Activated CD4-positive, alpha-beta T cell treated with anti-CD3 and anti-CD28 coated beads, Interleukin-2, amount 50 U/mL, for 16 hours (primary cell): ENCODE measurements at places on chromosomes 1 and 21.

GRCh38 chr1:20187103-20187812 is 940 bp upstream of the PLA2G2C start:
- peak; percentile 74 for DNase-seq

- no peak for DNase-seq
These were observed 28.1 kb upstream of the AK4 start for GRCh38 chr1:65119951-65120350.

- peak; percentile 79 for DNase-seq
These were observed 64.9 kb upstream of the FCGR2A start for GRCh38 chr1:161440312-161440894.

- DNase-seq = no peak
These were observed 1532.1 kb upstream of the TPTE start for GRCh38 chr21:8989261-8989711.

DNA sequence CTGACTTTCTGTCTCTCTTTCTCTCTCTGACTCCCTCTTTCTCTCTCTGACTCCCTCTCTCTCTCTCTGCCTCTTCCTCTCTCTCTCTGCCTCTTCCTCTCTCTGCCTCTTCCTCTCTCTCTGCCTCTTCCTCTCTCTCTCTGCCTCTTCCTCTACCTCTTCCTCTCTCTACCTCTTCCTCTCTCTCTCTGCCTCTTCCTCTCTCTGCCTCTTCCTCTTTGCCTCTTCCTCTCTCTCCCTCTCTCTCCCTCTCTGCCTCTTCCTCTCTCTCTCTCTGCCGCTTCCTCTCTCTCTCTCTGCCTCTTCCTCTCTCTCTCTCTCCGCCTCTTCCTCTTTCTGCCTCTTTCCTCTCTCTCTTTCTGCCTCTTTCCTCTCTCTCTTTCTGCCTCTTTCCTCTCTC is 18.6 kb upstream of the ANKRD45 start:
- DNase-seq = no peak

DNA sequence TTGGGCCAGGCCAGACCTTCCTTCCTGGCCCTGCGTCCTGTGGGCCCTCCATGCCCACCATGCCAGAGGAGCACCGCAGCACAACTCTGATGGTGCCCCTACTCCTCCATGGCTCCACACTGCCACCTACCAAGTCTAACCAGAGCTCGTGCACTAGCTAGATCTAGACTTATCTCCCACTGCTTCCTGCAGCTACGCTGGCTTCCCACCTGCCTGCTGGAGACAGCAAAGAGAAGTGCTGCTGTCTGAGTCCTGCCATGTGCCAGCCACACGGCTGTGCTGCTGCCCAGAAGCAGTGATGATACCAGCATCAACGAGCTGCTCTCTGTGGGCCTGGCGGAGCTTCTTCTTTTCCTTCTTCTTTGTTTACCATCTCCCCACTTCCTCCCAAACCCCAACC is 4.5 kb downstream of the GUCA2B start:
- no peak for DNase-seq

DNA sequence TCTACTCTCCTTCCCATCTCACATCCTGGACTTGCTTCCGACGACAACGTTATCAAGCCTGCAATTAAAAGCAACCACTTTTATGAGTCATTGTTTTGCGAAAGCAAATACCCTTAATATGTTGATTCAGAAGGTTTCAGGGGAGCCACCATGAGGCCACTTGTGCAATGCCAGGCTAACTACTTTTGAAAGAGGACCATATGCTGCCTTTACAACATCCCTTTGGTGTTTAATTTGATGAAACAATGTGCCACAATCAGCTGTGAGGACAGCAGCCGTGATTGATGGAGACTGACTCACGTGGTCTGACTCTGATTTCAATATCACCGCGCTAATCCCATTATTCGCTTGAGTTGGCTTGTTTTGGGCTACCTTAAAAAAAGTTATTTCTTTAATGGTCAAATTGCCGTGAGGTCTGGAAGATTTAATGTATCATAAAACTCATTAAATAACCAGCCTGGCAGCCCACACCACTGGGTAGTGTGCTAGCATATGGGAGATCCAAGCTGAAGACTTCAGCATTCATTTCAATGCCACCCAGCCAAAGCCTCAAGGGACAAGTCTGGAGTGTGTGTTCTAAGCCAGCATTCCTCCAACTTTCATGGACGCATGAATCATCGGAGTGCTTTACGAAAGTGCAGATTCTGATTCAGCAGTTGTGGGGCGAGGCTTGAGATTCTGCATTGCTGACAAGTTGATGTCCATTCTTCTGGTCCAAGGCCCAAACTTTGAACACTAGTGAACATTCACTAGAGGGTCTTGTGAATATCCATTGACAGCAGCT is 73.3 kb upstream of the PAXBP1 start:
- no peak for DNase-seq

GRCh38 chr1:87644033-87644578 is 315.4 kb downstream of the LMO4 start:
- no peak for DNase-seq

- no peak for DNase-seq
These were observed 58.3 kb upstream of the FASLG start for GRCh38 chr1:172600615-172601014.

DNA sequence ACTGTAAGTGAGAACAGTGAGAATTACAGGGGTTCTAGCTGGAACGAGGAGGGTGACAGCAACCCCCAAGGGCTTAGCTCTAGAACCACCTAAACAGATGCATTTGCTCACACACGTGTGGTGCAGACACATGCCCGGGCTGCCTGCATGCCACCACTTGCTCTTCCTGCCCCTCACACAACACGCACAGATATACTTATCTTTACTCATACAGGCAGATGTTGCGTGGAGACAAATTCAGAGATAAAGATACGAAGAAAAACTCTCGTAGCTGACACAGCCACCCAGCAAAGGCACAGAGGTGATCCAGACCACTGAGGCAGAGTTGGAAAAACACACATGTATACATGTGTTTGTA is 13.5 kb downstream of the VANGL1 start:
- no peak for DNase-seq

- DNase-seq = no peak
These were observed 16.6 kb downstream of the MX1 start for GRCh38 chr21:41442481-41443186.

DNA sequence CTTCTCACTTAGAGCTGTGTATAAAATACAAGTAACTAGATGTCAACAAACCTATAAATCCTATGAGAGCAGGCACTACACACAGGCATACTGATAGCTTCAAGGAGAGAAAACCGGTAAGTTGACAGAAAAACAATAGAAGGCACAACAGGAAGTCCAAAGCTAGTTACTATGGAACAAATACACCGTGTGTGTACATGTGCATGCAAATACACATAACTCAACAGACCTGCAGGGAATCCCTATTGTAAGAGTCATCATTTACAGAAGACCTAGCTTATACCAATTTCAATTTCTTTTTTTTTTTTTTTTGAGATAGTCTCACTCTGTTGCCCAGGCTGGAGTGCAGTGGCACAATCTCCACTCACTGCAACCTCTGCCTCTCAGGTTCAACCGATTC is 26.3 kb downstream of the JAK1 start:
- no peak for DNase-seq

DNA sequence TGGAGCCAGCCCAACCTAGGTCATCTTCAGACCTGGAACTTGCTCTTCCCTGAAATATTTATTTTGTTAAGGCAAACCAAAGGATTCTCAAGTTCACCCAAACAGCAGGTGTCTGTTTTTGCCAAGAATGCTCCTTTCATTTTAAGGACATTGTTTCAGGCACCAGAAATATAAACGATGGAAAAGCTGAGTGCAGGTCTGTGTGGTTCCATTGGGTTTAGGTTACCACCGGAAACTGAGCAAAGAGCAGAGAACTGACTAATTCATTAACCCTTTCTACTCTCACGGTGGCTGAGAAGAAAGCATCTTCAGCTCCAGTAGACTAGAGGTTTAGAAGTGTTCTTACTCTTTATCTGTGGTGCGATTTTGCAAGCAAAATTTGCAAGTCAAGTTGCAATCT is 38.0 kb upstream of the ZC3H11B start:
- peak; percentile 32 for DNase-seq

DNA sequence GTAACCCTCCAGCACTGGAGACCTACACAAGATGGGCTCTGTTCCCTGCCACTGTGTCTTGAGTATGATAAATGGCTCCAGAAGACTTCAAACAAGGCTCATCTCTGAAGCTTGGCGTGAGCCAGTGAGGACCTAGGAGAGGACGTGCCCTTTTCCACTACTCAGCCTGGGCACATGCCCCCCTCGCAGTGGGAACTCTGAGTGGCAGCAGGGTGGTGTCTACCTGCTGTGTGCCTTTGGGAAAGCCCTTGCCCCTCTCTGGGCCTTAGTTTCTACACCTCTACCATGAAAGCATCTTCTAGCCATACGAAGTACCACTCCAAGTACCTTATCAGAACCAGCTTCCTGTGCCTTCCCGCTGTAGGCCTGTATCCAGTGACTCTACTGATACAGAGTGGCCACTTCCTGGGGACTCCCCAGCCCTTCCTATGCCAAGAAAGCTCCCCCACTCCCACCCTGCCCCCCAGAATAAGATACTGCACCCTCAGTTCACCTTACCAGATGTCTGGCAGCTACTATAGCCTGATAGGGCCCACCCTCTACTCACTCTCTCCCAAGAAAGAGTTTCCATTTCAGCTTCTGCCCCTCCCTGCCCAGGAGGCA is 3.1 kb upstream of the MOB3C start:
- no peak for DNase-seq

- DNase-seq = no peak
These were observed 175.3 kb downstream of the CACNA1E start for GRCh38 chr1:181658581-181658980.

DNA sequence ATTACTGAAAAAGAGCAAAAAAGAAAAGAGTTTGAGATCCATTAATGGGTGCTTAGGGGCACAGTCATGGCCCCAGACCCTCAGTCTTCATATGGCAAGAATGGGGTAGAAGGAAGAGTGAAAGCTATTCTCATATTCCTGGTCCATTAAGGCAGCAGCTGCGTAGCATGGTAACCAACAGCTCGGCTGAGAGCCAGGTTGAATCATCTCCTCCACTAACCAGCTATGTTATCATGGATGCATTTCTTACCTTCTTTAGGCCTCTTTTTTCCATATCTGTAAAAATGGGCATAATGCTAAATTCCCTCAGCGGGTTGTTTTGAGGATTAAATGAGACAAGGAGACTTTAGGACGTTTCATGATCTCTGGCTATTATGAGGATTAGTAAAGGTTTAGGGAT is 15.0 kb upstream of the SARS1 start:
- no peak for DNase-seq

DNA sequence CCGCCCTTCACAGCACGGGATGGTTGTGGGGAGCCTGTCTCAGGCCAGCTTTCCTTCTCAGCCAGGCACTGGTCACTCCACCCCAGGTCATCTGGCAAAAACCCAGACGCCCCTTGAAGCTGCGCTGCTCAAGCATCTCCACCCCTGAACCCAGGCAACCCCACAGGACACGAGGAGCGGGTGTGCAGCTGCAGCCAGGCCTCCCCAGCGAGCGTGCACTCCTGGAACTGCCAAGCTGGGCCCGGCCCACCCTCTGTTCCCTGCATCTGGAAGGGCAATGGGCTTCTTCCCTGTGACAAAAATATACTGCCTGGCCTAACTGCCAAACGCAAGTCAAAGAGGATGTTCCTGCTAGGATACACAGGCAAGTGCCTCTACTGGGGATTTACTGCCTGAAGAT is 39.7 kb downstream of the SLC66A1 start:
- DNase-seq = no peak

DNA sequence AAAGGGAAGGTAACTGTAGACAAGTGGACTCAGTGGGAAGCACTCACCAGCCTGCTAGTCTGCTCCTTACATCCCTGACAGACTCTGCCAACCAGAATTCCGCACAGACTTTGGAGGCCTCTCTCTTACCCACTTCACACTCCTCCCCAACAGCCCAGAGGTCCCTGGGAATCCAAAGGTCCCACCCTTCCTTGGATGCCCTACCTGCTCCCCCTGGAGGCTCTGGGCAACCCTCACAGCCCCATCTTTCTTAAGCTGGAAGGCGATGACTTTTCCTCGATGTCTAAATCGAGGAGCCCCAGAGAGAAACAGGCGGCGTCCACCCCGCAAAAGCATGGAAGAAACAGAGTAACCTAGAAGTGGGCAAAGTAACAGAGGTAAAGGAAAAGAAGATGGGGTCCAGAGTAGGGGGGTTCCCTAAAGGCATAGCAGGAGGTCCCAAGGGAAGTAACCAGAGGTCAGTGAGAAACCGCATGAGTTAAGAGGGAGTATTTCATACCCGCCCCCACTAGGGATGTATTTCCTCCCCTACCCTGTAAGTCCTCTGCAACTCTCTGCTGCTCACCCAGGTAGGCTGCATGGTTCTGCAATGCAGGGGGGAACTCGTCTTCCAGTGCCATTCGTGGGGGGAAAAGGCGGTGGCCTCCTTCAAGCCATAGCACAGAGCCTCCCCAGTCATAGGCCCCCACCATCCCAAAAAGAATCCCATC is 8.4 kb downstream of the ITGA10 start:
- DNase-seq = no peak

DNA sequence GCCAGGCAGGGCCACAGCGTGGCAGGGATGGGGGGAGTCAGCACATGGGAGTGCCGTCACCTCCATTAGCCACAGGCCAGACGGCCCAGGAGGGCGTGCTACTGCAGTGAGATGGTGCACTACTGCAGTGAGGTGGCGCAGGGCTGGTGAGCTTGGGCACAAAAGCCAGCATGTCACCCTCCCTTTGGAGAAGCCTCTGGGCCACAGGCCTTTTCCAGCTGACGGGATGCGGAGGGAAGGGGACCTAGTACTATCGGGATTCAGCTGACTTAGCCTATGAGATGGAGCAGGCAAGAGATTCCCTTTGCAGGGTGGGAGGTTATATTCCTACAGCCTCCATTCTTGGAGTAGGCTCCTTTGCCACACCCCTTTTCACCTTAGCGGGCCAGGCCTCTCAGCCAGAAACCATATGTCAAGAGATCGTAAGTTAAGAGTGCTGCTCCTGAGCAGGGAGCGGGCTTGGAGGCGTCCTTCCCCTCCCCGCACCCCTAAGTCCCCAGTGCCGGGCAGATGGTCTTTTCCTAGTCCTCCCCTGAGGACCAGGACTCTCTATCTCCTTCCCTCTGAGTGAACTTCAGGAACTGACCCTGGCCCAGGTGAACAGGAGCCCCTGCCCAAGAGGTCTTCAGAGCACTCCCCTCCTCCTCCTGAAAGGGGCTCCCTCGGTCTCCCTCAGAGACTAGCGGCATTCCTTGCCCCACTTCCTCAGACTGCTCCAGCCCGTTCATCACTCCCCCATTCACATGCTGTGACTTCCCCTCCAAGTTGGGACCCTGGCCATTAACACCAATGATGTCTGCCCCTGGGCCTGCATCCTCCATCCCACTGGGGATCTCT is 8.2 kb downstream of the NES start:
- DNase-seq = no peak
